ENCODE measurements at places on chromosomes 6 and 20.

GRCh38 chr6:111781041-111781708 is 92.1 kb downstream of the FYN start:
- DNase-seq = peak; percentile 77

DNA sequence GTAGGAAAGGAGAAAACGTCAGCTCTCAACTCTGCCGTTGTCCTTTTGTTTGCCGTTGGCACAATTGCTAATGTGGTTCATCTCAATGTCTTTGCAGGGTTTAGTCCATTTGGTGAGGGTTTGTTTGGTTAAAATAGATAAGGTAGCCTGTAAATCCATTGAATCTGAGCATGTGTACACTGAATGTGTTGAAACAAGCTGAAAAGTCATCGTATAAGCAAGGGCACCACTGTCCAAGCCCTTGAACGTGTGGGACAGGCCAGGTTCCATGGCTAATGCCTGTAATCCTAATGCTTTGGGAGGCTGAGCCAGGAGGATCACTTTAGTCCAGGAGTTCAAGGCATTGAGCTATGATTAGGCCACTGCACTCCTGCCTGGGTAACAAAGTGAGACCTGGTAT is 224.7 kb upstream of the PLCB4 start:
- no peak for DNase-seq

DNA sequence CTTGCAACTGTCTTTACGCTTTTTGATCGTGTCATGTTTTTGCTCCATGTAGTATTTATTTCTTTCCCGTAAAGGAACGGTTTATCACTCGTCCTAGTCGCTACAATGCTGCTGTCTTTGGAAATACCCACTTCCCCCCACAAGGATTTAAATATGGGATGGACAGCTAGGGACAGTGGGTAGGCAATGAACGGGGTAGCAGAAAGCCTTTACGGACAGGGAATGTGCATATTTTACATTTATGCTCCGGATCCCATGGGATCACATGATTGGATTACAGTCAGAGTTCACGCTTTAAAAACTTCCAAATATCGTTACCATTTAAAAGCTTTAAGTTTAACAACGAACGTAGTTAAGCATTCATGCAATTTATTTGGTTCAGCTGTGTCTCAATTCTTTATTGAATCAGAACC is 1.2 kb downstream of the HIVEP1 start:
- peak; percentile 31 for DNase-seq

GRCh38 chr20:38207621-38208020 is 42.6 kb upstream of the TGM2 start:
- no peak for DNase-seq

DNA sequence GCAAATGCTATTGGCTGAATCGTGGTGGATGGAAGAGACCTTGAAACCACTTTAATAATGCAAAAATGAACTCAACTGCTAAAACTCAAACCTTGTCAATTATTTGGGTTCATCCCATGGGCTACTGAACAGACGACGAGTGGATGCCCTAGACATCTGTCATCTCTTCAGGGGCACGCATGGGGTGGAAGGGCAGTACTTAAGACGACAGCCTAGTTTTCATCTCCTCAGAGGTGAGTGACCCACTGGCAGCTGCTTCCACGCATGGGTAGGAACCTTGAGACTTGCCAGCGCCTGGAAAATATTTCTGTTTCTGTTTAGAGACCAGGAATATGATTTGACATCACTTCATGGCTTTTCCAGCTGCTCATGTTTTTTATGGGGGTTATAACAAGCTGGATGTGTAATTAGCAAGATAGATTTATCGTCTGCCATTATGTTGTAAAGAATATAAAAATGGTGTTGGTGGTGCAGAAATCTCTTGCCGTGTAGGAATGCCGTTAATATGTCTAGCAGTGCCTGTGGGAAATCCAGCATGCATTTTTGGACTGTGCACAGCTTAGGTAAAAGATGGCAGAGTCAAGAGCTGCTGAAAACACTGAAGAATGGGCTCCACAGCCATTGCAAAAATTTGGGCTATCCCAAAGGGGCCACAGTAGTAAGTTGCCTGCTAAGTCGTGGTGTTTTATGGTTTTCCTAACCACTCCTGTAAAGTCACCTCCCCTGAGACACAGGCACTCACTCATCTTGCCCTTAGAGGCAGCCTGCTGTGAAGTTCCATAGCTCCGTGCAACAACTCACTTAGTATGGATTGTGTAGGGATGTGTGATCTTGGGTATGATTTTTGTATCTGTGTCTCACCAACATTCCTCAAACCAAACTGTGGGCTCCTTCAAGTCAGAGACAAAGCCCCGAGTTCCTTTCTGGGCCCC is 203.3 kb downstream of the EYA2 start:
- DNase-seq = no peak

DNA sequence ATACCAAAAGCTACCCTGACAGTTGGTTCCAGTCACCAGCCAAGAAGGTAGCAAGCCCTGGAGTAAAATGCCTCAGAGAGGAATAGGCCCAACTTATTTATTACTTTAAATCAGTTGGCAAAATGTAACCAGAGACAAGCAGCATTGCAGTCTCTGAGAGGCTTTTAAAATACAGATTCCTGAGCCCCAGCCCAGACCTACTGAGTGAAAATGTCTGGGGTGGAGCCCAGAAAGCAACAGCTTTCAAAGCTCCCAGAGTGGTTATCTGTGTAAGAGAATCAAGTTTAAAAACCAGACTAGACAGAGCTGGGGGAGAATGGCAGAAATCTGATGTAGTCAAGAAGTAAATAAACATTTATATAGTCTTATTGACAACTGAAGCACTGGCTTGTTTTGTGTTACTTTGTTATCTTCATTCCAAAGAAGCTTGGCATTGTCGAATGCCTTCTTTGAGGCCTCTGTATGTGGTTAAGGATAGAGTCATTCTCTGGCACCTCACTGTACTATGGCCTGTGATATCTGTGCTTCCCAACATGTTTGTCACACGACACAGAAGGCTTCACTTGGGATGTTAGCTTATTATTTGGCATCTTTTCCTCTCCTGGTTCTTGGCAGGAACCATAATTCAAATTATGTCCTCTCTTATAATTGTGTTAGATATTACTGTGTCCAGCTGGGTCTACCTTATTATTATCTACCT is 313.5 kb downstream of the SLC35F1 start:
- DNase-seq = no peak

- DNase-seq = peak; percentile 77
These were observed 85.5 kb downstream of the TRIM27 start for GRCh38 chr6:28838289-28838633.

DNA sequence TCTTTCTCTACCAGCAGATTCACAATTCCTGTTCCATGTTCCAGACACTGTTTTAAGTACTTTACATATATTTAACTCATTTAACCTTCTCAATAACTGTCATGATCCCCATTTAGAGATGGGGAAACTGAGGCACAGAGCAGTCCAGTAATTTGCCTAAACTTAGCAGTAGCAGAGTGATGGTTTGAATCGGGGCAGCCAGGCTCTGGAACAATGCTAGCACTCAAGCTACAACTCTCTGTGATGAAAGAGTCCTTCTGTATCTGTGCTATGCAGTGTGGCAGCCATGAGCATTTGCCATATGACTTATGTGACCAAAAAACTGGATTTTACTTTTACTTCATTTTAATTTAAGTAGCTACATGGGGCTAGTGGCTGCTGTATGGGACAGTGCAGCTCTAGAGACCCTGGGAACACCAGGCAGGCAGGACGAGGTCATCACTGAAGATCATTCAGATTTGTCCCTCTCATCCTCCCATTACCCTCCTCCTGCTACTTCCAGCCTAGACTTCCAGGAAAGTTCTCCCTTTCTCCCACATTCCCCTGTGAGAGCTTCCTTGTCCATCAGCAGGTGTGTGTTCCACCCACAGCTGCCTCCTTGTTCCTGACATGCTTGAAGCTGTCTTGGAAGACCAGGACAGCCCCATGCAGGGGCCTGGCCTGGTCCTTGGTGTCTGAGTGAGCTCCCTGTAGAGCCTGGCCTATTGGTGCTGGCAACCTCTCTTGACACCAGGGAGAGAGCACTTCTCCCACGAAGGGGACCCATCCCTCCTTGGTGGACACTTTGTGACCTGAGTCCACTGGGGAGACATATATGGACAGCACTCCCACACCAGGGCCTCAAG is 157.0 kb downstream of the MRPL14 start:
- DNase-seq = no peak

DNA sequence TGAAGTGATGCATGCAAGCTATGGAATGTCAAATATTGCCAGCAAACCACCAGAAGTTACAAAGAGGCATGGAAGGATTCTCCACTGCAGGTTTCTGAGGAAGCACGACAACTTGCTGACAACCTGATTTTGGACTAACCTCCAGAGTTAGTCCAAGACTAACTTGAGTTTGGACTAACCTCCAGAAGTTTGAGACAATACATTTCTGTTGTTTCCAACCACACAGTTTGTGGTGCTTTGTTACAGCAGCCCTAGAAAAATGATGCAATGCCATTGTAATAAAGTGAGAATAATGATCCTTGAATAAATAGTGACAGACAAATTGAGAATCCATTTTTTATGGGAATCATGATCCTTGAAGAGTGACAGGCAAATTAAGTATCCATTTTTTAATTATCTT is 169.9 kb upstream of the HDDC2 start:
- DNase-seq = no peak

- peak; percentile 80 for DNase-seq
These were observed 2.1 kb upstream of the NRN1 start for GRCh38 chr6:6008648-6009421.

DNA sequence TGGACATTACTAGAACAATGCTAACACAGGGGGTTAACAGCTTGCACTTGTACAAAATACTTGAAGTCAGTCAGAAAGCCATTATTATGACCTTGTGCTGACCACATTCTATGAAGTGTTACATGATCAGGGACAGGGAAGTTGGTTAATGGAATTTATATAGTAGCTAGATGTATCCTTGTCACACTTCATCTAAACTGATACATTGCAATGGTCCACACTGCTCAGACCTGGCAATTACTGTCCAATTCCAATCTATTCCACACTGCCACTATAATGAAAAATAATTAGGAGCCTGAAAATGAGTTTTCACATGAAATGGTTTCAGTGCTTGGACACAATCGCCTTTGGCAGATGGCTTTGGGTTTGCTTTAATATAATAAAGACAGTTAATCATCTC is 850.8 kb downstream of the EPHA7 start:
- DNase-seq = no peak

DNA sequence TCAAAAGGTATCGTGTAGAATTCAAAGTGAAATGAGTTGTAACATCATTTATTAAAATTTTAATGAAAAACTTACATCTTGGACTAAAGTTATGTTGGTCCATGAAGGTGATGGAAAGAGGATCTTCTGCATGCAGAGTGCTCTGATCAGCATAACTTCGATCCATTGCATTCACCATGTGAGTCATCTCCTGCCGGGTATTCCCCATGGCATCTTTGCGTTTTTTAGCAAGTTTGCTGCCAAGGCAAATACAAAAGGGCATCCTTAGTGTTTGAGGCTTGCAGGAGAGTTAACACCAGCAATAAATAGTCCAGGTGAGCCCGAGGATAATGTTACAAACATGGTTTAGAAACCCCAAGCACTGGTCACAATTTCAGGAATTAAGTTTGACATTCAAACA is 104.2 kb upstream of the THEMIS start:
- peak; percentile 28 for DNase-seq

- no peak for DNase-seq
These were observed 15.9 kb downstream of the NRN1 start for GRCh38 chr6:5990786-5991185.

GRCh38 chr6:91358986-91359385 is 772.1 kb upstream of the MAP3K7 start:
- no peak for DNase-seq

DNA sequence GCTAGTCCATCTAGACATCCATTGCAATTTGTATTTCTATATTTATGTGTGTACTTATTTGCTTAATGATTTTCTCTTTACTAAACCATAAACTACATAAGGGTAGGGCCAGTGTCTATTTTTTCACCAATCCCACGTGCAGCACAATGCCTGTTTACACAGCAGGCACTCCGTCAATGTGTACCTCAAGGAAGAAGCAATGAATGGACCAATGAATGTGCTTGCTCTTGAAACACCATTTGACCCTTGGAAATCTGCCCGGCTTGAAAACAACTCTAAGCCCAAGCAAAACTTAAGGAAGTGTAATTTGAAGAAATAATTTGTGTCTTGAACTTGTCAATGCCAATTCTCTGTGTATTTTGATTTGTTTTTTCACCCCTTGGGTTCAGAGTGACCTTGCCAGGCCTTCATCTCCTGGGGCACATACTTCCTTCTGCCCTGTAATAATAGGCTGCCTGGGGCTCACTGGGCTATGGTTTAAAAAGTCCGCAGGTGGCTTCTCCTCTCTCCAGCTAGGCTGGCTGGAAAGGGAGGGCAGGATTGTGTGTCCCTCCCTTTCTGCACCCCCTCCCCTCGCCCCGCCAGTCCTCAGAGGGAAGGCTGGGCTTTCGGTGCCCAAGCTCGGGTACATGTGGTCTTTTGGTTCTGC is 140.8 kb upstream of the ARMC2 start:
- no peak for DNase-seq

DNA sequence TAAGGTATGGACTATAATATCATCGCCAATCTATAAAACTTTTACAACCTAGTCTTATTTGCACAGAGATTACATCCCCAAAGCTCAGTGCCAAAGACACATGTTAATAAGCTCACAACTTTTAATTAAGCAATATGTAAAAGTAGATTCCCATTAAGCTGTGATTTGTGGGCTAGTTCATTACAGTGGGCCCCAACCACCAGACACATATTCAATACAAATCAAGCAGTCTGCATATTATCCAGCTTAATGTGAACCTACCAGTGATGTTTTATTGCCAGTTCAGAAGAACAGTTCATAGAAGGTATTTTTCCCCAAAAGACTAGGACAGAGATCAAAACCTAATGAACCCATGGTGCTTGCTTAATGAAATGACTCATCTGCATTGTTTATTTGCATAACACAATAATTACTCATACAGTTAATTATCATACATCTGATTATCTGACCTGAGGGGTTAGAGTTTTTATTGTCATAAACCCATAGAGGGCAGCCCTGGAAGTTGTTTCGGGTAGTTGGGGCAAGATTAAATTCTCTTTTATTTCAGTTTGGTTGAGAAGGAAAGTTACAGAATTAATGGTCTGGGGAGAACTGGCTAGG is 831.0 kb downstream of the TFAP2A start:
- DNase-seq = no peak

DNA sequence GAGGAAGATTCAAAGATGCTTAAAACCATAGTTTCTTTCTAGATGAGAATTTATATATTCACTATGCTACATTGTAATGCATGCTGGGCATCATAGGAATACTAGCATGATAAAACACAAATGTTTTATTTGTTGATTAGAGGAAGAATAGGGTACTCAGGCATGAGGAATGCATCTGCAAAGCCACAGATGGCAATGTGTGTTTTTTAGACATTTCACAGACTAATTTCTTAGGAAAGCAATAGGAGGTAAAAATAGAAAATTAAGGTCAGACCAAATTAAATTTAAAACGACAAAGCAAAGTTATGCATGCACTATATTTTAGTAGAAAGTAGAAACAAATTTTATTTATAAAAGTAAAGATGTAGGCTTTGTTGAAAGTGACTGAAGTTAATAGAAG is 2.1 kb downstream of the TTK start:
- DNase-seq = no peak

GRCh38 chr20:474581-474980 is 12.2 kb upstream of the TBC1D20 start:
- DNase-seq = no peak

GRCh38 chr6:103018426-103018825 is 1624.9 kb downstream of the GRIK2 start:
- no peak for DNase-seq

GRCh38 chr6:7108964-7109836 is 1.4 kb downstream of the RREB1 start:
- peak; percentile 77 for DNase-seq

GRCh38 chr6:47187893-47188587 is 121.7 kb downstream of the TNFRSF21 start:
- peak; percentile 69 for DNase-seq

- no peak for DNase-seq
These were observed 889.5 kb downstream of the EYS start for GRCh38 chr6:64817525-64817924.

All from fibroblast of mammary gland (primary cell).